Activated T-helper 1 cell treated with anti-CD3 and anti-CD28 coated beads, Interleukin-2, amount 50 U/mL, for 16 hours (primary cell): ENCODE measurements at places on chromosomes 5 and 9.

- DNase-seq: no peak
Observed at GRCh38 chr9:135515083-135515951, 5.9 kb upstream of the LCN1 start.

- DNase-seq: no peak
Observed at GRCh38 chr9:129853614-129854013, 18.4 kb downstream of the USP20 start.

DNA sequence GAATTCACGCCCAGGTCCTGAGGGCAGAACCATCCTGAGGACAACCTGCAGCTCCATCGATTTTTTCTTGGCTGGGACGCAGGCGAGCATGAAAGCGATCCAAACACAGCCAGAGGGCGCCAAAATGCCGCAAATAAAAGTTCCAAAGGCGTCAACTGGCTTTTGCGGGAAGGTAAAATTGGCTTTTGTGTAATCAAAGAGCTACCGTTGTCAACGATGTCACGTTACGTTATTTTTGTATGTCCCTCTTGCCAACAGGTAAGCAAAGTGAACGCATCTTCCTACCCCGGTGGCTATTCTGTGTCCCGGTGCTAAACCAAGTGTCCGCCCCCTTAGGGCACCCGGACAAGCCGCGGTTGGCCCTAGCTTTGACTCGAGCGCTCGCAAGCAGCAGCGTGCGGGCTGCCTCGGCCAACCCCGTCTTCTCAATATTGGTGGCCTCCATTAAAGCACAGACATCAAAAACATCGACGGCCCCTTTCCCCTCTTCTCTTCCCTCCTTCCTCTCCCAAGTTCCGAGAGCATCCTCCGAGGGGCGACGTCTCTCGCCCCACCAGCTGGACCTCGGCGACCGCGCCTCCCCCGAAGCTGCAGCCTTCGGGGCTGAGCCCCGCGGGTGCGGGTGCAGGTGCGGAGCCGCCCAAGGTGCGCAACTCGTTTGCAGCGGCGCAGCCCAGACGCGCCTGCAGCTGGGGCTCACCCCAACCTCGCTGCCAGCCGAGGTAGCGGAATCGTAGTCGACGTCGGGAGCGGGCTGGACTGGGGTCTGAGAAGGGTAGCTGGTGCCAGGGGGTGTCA is 1.1 kb upstream of the BASP1 start:
- no peak for DNase-seq

- no peak for DNase-seq
Observed at GRCh38 chr9:74379718-74380117, 117.4 kb upstream of the RORB start.

- DNase-seq: no peak
Observed at GRCh38 chr5:156587012-156587411, 260.0 kb downstream of the SGCD start.
